K562 (cell line): ENCODE measurements at places on chromosomes 4 and X.

- DNase-seq = no peak
Observed at GRCh38 chr4:132056496-132056895, 1092.6 kb upstream of the PCDH10 start.

GRCh38 chr4:67712650-67713528 is 11.9 kb upstream of the UBA6 start:
- no peak for DNase-seq

GRCh38 chrX:18377796-18378195 is 23.3 kb upstream of the SCML2 start:
- DNase-seq = peak; percentile 48

- no peak for DNase-seq
Observed at GRCh38 chrX:130556951-130557350, 155.2 kb downstream of the RBMX2 start.

DNA sequence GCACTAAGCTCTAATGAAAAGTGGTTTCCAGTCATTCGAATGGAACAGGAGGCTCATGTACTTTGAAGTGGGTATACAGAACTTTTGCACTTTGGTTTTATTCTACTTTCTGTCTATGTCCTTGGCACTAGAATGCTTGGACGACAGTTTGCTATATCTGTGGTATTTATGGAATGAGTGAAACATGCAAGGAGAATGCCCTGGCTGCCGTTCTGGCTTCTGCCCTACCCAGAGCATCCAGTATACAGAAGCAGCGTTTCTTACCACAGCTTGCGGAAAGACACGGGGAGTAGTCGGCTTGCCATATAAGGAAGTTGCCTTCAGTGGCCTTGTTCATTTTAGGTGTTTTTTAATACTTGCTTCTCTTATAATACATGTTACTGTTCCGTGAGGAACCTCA is 98.0 kb downstream of the TBL1X start:
- DNase-seq = no peak

GRCh38 chr4:74640111-74640903 is 154.0 kb downstream of the BTC start:
- no peak for DNase-seq

DNA sequence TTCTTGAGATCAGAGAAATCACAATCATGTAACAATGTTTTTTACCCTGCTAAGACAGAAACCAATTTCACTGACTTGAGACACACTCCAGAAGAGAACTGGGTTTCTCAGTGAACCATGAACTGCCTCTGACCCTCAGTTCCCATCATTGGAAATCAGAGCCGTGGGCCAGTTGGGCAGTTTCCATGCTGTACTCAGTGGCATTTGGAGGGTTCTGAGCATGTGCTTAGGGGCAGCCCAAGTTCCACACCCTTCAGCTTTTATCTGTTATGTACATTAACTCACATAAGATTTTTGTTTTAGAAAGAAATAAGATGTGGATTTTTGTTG is 77.9 kb downstream of the BTC start:
- DNase-seq = no peak

- DNase-seq = no peak
Observed at GRCh38 chr4:11182586-11183355, 245.9 kb downstream of the HS3ST1 start.

GRCh38 chrX:136856551-136856950 is 24.0 kb downstream of the RBMX start:
- no peak for DNase-seq

GRCh38 chrX:38954520-38954919 is 153.3 kb downstream of the MID1IP1 start:
- DNase-seq = no peak

DNA sequence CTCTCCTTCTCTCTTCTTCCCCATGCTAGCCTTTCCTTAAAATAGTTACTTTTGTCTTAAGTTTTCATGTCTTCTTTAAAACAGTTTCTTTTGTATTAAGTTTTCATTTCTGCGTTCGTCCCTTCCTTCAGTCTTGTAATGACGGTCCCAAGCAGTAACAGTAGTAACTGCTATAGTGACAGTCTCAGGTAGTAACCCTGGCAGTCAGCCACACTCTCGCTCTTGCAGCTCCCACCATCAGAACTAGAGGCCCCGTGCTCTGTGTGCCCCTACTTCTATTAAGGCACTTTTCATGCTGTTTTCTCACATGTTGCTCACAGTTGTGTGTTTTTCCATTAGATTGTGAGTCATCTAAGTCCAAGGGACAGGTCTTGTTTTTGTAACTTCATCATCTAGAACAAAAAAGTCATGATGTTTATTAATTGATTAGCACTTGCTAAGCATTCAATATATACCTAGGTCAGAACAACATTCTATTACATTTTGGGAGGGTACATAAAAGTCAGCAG is 49.3 kb downstream of the C4orf33 start:
- DNase-seq = no peak

DNA sequence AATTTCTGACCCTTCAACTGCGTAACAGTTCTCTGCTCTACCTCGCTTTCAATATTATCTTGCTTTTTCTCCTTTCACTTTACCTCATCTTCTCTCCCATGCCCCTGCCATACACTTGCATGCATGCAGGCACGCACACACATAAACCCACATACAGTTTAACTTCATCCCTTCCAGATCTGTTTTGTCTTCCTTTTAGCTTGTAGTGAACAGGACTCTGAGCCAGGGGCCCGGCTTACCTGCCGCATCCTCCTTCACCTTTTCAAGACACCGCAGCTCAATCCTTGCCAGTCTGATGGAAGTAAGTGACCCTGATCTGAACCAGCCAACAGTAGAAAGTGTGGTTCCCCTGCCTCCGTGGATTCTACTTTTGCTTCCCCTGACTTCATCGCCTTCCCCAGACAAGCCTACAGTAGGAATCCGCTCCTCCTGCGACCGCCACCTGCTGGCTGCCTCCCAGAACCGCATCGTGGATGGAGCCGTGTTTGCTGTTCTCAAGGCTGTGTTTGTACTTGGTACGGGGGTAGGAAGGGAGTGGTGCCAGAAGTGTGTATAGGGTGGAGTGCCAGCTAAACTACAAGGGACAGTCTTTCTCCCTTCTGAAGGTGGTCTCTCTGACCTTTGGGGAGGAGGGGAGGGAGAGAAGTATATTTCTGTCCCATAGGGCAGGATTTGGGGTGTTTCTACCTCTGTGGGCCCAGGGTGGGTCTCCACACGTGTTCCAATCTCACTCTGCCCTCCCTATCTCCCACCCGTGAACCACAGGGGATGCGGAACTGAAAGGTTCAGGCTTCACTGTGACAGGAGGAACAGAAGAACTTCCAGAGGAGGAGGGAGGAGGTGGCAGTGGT is 10.7 kb downstream of the MED12 start:
- DNase-seq = peak; percentile 83

DNA sequence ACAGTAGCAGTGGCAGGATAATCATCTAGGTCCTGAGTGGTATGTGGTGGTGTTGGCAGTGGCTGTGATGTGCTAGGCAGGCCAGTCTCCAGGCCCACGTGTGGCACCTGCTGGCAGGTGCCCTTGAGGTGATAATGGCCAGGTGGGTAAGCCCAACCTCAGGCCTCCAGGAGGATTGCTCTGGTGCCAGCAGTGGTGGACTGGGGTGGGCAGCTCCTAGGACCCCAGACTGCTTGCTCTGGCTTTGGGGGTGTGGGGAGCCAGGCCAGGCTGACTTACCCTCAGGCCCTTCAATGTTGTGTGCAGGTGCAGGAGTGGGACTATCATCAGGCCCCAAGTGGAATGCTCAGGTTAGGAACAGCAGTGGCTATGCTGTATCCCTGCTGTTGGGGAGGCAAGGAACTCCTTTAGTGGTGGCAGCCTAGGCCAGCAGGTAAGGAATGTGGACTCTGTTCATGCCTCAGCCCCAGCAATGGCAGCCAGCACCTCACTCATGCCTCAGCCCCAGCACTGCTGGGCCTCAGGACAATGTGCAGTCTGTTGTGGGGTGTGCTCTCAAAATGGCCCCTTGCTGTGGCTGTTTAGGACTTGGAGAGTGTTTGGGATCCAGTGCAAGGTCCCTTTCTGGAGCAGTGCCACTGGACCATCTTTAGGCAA is 24.3 kb downstream of the SERPINA7 start:
- no peak for DNase-seq

DNA sequence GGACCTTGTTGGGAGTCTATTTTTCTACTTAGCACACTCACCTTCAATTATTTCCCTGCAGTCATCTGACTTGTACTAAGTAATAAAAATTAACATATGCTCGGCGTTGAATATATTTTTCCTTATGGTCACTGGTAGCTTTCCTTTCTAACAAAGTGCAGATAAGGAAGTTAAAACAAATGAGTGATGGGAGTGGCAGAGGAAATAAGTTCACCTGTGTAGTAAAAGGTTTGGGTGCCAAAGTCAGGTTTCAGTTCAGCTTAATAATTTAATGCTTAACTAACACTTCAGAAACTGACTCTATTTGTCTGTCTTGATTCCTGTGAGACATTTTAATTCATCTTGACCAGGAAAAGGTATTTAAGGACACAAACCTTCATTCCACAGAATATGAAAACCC is 184.4 kb downstream of the PCDH7 start:
- DNase-seq = no peak

- DNase-seq = no peak
Observed at GRCh38 chr4:67122029-67122428, 423.3 kb downstream of the CENPC start.

GRCh38 chr4:150976478-150977118 is 38.5 kb downstream of the LRBA start:
- DNase-seq = peak; percentile 17

DNA sequence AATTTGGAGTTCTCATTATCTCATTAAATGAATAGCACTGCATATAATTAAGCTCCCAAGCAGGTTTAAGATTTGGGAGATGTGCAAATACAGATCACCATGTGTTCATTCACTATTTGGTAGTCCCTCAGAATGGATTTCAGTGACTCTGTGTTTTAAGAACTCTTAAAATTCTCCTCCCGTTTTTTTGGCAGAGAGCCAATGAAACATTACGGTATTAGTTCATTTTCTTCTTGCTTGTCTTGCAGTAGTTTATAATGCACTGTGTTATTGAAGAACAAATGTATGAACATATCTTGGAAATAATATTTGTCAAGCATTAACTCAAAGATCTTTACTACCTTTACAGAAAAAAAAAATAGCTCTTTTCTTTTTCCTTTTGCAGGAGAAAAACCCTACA is 32.7 kb downstream of the KLF3 start:
- DNase-seq = no peak

GRCh38 chr4:36303426-36304137 is 22.2 kb downstream of the DTHD1 start:
- no peak for DNase-seq

DNA sequence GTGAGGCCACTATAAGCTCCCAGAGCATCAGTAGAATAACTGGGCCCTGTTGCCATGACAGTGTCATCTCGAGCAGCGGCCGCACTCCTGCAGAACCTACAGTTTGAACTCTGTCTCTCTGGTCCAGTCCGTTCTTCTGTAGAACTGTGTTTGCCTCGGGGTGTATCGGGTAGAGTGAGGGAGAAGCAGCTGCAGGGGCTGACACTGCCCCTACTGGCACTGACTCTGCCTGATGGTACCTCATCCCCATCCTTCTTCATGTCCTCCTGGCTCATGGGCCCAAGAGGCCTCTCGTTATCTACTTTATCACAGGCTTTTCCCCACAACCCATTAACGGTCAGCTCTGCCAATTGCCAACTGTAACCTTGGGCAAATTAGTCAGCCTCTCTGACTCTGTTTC is 96.5 kb downstream of the NPNT start:
- no peak for DNase-seq

GRCh38 chrX:96861661-96862060 is 22.0 kb upstream of the RPA4 start:
- no peak for DNase-seq

GRCh38 chr4:54254915-54255246 is 25.8 kb downstream of the PDGFRA start:
- DNase-seq = no peak

GRCh38 chr4:173379929-173380328 is 9.2 kb downstream of the SAP30 start:
- DNase-seq = no peak

DNA sequence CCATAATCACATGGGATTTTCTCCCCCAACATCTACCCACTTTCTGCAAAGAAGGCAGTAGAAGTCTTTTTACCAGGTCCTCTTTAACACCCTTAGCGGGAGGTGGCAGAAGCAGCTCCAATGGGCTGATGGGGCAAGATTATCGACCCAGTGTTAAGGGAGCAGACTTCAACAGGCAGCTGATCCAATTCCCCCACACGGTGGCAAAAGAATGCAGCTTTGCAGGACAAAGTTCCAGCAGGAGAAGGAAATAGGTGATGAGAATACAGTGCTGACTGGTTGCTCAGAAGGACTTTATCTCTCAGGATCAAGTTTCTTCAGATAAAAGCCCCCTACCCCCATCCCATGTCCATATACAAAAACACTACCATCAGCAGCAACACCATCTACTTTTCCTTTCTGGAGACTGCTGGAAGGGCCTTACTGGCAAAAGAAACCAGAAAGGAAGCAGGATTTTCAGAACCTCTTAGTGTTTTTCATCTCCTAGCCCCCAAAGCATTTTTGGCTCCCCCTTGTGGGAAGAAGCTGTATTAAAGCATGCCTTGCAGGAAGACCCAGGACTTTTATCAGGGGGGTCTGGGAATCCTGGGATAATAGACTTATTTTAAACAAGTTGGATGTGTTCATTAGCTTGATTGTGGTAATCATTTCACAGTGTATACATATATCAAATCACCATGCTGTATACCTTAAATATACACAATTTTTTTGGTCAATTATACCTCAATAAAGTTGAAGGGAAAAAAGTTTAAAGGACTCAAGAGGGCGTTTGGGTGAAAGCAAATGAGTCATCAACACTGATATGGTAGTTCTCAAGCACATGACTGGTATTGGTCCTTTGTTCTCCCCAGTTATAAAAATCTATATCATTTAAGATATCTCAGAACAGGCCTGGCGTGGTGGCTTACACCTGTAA is 146.4 kb downstream of the GPC3 start:
- peak; percentile 33 for DNase-seq

- no peak for DNase-seq
Observed at GRCh38 chrX:40374486-40374885, 206.3 kb upstream of the ATP6AP2 start.

GRCh38 chrX:30637874-30638815 is 15.1 kb upstream of the GK start:
- no peak for DNase-seq

DNA sequence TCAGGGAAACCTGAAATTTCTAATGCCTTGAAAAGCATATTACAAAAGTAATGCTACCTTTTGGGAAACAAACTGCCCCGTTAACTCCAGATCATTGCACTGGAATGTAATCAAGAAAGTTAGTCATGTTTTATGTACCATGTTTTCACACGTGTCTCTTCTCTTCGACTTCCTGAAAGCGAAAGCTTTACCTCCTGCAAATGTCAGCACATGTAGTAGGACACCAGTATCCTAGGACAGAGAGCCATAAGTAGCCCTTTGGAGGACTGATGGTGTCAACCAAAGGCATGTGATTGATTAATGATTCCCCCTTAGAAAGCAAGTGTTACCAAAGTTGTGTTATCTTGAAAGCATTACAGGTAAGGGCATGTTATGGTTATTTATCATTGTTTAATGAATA is 8.8 kb upstream of the MND1 start:
- DNase-seq = no peak

GRCh38 chr4:128371001-128371777 is 83.6 kb upstream of the PGRMC2 start:
- no peak for DNase-seq
